Thoracic aorta (tissue), 2 donors: ENCODE measurements at places on chromosomes 6 and 20.

- no peak for DNase-seq
- H3K4me1 ChIP-seq: no peaks in the 10 kb centered on the region
- H3K27ac ChIP-seq: no peak overlapping the region
- H3K36me3 ChIP-seq: no peaks in the 10 kb centered on the region
- H3K27me3 ChIP-seq: no peaks in the 10 kb centered on the region
Observed at GRCh38 chr20:60069656-60070055, 111.4 kb downstream of the CDH26 start.

DNA sequence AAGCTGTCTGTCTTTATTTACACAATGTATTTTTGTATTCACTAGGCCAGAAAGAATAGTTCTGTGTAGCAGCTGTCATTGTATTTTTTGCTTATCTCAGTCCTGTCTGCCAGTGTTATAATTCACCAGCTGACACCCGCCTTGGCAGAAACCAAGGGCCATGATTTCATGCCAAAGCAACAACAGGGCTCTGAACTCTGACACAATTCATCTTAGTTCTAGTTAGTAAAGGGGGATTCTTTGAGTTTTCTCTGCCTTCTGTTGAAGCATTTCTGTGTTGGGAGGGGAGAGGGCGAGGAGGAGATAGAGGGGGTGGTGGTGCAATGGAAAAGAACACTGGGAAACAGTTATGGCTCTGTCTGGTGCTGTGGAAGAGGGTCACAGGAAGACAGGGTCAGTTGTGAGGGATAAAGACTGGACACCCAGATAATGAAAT lies 684.6 kb upstream of the MARCKS start:
- no peak overlapping the region for H3K27ac ChIP-seq
- H3K4me1 ChIP-seq: peaks cover 9% of the 10 kb centered on the region
- no peak for DNase-seq
- no peak overlapping the region for H3K4me3 ChIP-seq
- no peaks in the 10 kb centered on the region for H3K27me3 ChIP-seq

DNA sequence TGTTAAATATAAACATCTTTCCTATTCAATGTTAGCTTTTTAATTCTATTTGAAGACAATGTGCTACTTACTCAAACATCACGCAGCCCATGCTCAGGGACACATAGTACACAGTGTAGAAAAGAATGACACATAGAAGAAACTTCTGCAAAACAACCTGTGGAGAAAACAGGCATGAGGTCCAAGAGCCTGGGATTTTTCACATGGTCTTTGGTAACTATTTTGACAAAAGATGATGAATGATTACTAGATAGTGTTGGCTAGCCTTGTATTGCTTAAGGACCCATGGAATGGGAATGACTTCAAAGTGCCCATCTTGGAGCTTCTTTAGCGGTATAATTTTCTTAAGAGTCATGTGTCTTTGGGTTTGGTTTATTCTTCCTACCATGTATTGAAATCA lies 15.4 kb downstream of the TMEM244 start:
- H3K4me1 ChIP-seq: no peaks in the 10 kb centered on the region
- no peak overlapping the region for H3K4me3 ChIP-seq

DNA sequence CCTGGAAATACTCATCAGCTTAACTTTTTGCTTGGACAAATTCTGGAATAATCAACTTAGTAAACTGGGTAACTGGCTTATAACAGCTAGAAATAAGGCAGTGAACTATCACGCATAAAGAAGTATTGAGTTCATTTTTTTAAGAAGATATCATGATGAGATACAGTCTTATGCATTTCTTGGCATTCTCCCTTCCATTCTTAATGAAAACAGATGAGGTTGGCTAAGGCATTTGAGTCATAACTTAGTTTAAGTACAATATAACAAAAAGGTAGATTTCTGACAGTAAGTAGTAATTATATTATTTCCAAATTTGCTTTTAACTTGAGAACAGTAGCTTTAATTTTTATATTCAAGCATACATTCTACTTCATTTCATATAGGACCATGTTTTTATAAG lies 56.1 kb downstream of the SAMD5 start:
- H3K36me3 ChIP-seq: no peaks in the 10 kb centered on the region
- no peak for DNase-seq
- no peak overlapping the region for H3K4me3 ChIP-seq
- H3K27ac ChIP-seq: no peak overlapping the region
- no peaks in the 10 kb centered on the region for H3K27me3 ChIP-seq
- H3K4me1 ChIP-seq: no peaks in the 10 kb centered on the region

DNA sequence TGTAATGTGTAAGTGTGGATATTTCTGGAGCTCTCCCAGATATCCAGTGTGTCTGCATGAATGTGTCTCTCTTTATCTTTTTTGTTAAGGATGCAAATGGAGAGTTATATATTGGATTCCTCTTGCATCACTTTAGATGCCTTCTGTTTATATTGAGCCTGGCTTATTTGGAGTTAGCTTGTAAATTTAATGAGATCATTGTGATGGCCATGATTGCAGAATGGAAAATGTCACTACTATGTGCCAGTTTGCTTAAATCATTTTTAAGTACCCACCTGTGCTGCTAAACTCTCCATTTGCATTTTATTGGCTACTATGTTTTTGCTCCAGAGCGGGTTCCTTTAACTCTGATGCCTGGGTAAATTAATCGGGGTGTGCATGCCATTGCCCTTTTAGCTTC lies 334.8 kb downstream of the UTRN start:
- DNase-seq: no peak
- no peak overlapping the region for H3K27ac ChIP-seq
- no peaks in the 10 kb centered on the region for H3K27me3 ChIP-seq
- H3K4me1 ChIP-seq: no peaks in the 10 kb centered on the region

DNA sequence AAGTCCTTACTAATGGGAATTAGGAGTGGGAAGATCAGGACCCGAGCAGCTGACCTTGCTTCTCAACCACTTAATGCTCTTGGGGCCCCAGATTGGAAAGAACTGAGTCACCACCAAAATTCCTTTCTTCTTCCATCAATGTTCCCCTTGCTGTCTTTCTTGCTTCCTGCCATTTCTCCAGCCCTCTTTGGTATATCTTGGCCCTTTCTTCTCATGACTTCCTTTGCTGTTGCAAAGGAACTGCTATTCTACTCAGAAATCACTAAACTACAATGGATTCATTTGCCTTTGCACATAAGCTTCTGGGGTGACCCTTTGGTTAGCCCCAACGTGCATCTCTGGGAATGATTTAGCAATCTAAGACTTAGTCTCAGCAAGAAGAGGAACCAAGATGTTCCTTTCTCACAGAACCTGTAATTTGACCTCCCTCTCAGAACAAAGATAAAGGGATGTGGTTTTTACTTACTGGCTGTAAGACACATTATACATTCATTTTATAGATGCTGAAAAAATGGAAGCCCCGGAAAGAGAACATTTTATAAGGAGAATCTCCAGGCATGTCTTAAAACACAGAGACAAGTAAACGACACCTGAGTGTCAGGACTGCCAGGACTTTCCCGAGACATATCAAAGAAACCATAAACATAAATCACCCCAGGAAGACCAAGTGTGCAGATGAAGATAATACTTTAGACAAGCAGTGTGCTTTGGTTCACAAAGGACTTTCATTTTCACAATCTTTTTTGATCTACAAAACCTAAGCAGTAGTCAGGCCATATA lies 99.0 kb upstream of the TNFAIP3 start:
- H3K36me3 ChIP-seq: no peaks in the 10 kb centered on the region
- no peak overlapping the region for H3K4me3 ChIP-seq
- no peaks in the 10 kb centered on the region for H3K4me1 ChIP-seq

DNA sequence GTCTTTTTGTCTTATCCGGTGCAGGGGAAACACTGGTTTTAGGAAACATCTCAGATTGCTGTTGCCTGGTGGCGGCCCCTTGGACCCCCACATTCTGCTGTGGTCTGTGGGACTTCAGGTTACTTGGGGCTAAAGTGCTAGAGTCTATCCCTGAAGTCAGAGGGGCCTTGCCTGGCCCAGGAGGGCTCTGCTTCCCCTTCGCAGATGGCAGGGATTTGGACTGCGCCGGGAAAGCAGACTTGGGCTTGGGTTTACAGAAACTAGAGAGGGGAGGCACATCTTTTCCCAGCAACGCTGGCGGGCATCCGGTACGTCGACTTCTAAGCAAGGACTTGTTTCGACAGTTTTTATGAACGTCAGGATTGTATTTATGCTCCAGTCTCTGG lies 17.5 kb downstream of the ZNF217 start:
- H3K27me3 ChIP-seq: no peaks in the 10 kb centered on the region
- H3K4me3 ChIP-seq: no peak overlapping the region
- peaks cover 17% of the 10 kb centered on the region for H3K36me3 ChIP-seq
- H3K27ac ChIP-seq: no peak overlapping the region

GRCh38 chr20:59786801-59787537 lies 146.5 kb downstream of the SYCP2 start:
- no peak for DNase-seq
- no peaks in the 10 kb centered on the region for H3K4me1 ChIP-seq
- no peak overlapping the region for H3K27ac ChIP-seq
- no peaks in the 10 kb centered on the region for H3K36me3 ChIP-seq
- H3K4me3 ChIP-seq: no peak overlapping the region

GRCh38 chr6:150236544-150236943 lies 93.7 kb downstream of the PPP1R14C start:
- no peaks in the 10 kb centered on the region for H3K36me3 ChIP-seq
- no peaks in the 10 kb centered on the region for H3K27me3 ChIP-seq
- no peak overlapping the region for H3K27ac ChIP-seq
- DNase-seq: no peak

DNA sequence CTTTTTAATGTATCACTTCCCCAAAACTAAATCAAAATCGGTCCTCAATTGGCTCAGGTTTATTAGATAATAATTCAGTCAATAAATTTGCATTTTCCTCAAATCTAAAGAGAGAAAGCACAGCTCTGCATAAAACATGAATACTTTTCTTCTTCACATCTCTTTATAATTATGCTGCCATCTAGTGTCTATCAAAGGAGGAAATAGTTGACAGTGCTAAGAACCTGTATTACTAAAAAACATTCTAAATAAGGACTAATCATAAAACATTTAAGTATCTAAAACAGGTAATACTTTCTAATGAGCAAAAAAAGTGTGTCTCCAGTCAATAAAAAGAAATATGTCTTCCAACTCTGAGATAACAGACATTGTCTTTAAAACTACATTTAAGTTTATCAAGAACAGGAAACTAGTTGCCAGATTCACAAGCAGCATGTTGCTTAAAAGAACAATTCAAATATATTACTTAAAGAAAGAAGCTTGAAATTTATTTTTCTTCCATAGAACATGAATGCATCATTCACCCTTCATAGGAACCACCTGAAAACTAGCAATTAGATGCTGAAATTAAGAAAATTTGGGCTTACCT lies 56.5 kb upstream of the DST start:
- DNase-seq: no peak
- H3K27ac ChIP-seq: no peak overlapping the region
- H3K4me3 ChIP-seq: no peak overlapping the region
- H3K36me3 ChIP-seq: no peaks in the 10 kb centered on the region

DNA sequence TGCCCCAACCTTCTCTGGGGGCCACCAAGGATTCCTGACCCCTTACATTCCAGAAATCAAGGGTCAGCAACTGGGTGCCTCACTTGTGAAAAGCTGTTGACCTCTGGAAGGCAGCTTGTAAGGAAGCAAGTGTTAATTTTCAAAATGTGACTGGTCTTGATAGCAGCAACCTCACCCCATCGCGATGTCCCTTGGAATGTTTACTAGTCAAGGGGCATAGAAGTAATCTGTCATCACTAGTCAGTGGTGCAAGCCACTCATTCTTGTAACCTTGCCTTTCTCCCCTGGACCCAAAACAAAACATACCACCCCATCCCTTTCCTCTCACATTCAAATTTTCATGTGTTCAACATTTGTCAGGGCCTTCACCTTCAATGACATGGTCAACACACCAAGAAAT lies 30.5 kb downstream of the TBX18 start:
- H3K27ac ChIP-seq: no peak overlapping the region
- H3K4me1 ChIP-seq: peaks cover 5% of the 10 kb centered on the region
- no peak overlapping the region for H3K4me3 ChIP-seq
- no peaks in the 10 kb centered on the region for H3K27me3 ChIP-seq
- no peak for DNase-seq

DNA sequence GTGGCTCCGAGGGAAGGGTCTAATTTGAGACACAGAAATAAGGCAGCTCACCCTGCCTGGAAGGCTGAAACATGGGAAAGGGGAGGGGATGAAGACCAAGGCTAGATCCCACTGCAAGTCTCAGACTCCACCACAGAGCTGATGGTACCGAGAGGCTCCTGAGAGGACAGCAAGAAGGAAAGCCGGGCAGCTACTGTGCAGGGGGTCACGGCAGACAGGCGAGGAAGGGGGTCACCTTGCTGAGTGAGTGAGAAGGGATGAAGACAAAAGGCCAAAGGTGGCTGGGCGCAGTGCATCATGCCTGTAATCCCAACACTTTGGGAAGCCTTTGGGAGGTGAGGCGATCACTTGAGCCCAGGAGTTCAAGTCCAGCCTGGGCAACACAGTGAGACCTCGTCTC lies 100.7 kb downstream of the ATP9A start:
- DNase-seq: no peak
- no peaks in the 10 kb centered on the region for H3K4me1 ChIP-seq
- peaks cover 33% of the 10 kb centered on the region for H3K36me3 ChIP-seq
- H3K27ac ChIP-seq: no peak overlapping the region
- H3K4me3 ChIP-seq: no peak overlapping the region
- H3K27me3 ChIP-seq: no peaks in the 10 kb centered on the region

- no peak overlapping the region for H3K4me3 ChIP-seq
- no peak for DNase-seq
- H3K36me3 ChIP-seq: no peaks in the 10 kb centered on the region
- H3K4me1 ChIP-seq: peaks cover 5% of the 10 kb centered on the region
- H3K27me3 ChIP-seq: no peaks in the 10 kb centered on the region
Observed at GRCh38 chr6:28653876-28654275, 128.2 kb downstream of the GPX5 start.

DNA sequence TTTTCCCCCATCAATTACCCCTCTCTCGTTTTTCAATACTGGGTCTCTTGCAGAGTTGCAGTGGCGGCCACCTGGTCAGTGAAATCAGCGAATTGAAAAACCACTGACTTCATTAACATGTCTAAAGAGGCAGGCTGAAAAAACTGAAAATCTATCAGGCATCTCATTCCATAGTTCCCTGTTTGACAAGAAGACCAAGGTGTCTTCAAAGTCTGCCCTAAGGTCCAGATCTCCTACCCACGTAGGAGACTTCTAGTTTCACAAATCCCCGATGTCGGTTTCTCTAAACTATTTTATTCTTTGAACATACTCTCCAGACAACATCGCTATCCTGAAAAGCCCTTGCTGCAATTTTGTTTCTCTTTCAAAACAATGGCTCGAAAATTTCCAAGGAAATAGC lies 796 bp upstream of the TUBB start:
- H3K36me3 ChIP-seq: peaks cover 15% of the 10 kb centered on the region
- peaks cover 54% of the 10 kb centered on the region for H3K4me1 ChIP-seq
- no peaks in the 10 kb centered on the region for H3K27me3 ChIP-seq
- H3K4me3 ChIP-seq: peak overlapping the region; percentile 93
